Activated CD4-positive, alpha-beta T cell treated with anti-CD3 and anti-CD28 coated beads, Interleukin-2, Interleukin-4, amounts not matched to agents 100 ng/mL and 50 ng/mL, durations not matched to agents 16 hours and 8 hours (primary cell): ENCODE measurements at places on chromosomes 13 and 19.

DNA sequence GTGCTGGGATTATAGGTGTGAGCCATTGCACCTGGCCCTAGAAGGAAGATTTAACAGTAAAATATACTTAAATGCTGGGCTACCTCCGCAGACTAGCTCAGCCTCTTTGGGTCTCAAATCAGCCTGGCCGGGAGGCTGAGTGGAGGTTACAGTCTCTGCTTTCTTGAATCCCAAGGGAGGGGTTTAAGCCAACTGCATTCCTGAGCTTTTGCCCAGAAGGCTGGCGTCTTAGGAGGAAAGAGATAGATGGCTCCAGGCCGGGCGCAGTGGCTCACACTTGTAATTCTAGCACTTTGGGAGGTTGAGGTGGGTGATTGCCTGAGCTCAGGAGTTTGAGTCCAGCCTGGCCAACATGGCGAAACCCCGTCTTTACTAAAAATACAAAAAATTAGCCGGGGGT, 623 bp upstream of the C5AR1 start:
- DNase-seq = no peak

DNA sequence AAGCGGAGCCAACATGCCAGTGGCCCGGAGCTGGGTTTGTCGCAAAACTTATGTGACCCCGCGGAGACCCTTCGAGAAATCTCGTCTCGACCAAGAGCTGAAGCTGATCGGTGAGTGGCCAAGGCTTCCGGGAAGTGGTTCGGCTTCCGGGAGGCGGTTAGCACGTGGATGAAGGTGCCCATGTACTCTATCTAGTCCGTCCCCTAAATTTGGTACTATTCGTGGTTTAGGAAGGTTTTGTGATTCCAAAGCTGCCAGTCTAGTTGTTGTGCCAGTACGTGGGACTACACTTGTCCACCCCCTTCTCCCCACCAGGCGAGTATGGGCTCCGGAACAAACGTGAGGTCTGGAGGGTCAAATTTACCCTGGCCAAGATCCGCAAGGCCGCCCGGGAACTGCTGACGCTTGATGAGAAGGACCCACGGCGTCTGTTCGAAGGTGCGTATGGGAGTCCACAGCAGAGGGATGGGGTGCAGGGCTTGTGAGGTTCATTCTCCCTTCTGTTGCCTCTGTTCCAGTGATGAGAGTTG, 579 bp downstream of the RPS9 start:
- DNase-seq = no peak

- no peak for DNase-seq
Measured at GRCh38 chr13:30743319-30744055, 8.1 kb downstream of the ALOX5AP start.

DNA sequence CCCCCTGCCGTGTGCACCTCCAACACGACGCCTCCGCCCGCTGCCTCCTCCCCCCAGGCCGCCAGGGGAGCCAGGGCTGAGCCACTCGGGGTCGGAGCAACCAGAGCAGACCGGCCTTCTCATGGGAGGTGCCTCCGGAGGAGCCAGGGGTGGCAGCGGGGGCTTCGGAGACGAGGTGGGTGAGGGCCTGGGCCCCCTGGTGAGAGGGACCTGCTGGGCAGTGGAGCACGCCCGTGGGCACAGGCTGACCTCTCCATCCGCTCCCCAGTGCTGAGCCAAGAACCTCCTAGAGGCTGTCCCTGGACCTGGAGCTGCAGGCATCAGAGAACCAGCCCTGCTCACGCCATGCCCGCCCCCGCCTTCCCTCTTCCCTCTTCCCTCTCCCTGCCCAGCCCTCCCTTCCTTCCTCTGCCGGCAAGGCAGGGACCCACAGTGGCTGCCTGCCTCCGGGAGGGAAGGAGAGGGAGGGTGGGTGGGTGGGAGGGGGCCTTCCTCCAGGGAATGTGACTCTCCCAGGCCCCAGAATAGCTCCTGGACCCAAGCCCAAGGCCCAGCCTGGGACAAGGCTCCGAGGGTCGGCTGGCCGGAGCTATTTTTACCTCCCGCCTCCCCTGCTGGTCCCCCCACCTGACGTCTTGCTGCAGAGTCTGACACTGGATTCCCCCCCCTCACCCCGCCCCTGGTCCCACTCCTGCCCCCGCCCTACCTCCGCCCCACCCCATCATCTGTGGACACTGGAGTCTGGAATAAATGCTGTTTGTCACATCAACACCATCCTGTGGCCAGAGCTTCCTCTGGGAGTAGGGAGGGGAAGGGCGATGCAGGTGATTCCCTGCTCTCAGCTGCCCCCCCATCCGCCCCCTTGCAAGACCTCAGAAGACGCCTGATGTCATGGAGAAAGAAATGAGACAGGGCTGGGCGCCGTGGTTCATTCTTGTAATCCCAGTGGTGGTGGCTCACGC, 12.0 kb downstream of the BCAM start:
- DNase-seq = no peak

DNA sequence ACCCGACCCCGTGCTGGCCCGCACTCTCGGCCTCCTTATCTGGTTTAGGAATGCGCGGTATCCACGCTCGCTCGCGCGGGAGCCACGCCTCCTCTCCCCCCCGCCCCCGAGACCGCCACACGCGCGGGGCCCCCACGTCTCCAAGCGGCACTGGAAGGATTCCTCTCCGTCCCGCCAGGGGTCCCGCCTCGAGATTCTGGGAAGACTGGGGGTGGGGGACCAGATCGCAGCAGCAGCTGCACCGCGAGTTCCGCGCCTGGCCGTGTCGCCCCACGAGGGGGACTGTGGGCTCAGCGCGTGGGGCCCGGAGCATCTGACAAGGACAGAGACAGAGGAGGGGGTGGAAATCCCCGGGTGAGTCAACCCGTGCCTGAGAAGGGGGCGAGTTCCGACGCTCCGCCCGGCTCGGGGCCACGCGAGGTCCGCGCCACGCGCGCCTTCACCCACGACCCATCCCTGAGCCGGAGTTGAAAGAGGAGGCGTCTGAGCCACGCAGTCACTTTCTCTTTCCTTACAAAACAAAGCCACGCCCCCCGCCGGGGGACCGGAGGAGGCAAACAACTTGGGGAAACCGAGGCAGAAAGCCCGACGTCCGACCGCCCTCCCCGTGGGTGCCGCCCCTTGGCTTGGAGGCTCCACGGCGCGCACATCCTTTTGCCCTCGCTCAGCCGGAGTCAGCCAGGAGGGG, 814 bp downstream of the S1PR2 start:
- peak; percentile 19 for DNase-seq

- DNase-seq = peak; percentile 37
Measured at GRCh38 chr19:17327654-17328516, 6.8 kb downstream of the ANO8 start.

GRCh38 chr19:55088543-55089341, 13.1 kb downstream of the EPS8L1 start:
- DNase-seq = peak; percentile 77

- no peak for DNase-seq
Measured at GRCh38 chr13:101408154-101408553, 8.2 kb downstream of the NALCN start.

- no peak for DNase-seq
Measured at GRCh38 chr13:98141509-98142379, 1.1 kb upstream of the FARP1 start.

DNA sequence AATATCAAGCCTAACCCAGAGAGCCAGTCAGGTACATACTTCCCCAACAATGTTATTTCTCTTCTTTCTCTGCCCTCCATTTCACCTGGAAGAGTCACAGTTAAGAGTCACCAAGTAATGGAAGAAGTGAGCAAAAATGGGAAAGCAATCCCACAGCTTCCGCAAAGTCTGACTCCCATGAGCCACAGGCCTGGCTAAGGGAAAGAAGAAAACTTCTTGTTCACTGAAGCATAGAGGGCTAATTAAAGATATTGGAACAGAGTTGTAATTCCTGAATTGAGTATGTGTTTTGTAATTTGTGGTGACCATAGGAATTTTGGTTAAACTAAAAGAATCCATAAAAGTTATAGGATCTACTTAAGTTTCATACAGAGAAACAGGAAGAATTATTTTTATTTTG, 830.9 kb upstream of the PCDH20 start:
- no peak for DNase-seq

DNA sequence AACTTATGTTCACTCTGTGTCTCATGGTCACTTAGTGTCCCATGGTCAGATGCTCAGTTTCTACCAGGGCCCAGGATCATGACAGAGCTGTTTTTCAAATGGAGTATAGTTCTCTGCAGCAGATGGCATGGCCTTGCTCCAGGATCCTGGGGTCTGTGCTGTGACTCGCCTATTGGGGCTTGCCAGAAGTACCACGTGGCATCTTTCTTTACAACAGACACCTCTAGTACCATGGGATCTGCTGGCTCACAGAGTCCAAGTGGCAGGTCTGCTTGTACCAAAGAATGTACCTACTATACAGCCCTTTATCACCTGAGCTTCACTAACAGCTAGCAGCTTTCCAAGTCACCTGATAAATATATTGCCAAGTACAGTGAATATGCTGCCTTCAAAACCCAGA, 6.0 kb upstream of the RNF6 start:
- DNase-seq = no peak

DNA sequence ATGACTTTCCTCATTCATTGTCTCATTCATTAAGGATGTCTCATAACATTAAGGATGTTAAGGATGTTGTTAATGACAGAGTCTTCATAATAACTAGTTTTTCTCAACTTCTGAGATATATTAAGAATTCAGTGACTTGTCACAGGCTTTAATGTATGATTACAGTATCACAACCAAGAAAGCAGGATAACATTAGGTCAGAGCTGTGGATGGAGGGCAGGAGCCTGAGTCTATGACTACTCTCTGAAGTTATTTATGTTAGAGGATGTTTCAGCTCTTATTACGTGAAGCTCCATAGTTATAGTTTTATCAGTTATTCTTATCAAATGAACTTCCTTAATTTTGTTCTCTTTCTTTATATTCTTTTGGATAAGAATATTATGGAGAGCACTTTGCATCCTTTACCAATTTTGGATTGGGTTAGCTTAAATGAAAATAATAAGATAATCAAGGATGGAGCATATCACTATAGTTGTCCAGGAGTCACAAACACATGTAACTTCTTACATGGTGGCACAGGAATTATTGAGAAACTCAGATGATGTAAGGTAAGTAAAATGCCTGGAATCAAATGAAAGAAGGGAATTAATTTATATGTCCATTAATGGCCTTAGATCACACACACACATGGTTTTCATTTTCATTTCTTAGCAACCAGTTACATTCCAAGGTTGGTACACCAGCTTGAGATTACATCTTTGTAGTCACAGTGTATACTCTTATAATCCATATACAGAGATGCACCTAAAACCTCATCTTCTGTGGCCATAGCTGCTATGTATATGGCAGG, 57.0 kb downstream of the SLC10A2 start:
- no peak for DNase-seq

GRCh38 chr19:2454199-2454961, 2.4 kb downstream of the LMNB2 start:
- no peak for DNase-seq

GRCh38 chr19:5016268-5016667, 47.4 kb downstream of the KDM4B start:
- DNase-seq = no peak

GRCh38 chr13:36352350-36352749, 6.2 kb upstream of the SPART start:
- no peak for DNase-seq

DNA sequence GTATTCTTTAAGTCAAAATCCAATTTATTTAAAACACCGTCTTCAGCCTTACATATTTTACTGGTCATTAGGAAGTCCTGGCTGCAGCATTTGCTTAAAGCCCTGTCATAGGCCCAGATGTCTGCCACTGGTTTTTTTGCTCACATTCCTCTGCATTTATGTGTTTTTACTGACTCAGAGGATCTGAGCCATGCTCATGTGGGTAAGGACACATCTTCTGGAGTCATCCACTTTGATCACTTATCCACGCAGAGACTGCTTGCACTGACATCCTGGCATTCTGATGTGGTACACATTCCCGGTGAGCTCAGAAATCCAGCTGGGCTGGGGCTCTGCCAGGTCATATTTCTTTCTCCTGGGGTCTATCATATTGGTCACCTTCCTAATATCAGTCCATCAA, 531.7 kb upstream of the ARGLU1 start:
- DNase-seq = no peak

DNA sequence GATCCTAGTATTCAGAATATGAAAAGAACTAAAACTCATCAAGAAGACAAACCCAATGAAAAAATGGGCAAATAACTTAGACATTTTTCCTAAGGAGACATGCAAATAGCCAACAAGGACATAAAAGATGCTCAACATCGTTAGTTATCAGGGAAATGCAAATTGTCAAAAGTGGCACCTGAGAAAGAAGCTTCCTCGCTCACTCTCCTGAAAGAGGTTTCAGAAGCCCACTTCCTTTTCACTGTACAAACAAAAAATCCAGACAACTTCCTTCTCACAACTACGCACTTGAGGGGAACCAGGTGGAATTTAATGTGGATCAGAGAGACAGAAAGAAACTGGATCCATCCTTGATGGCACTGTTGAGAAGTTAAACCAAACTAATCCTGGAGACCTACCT, 41.5 kb downstream of the KLF12 start:
- no peak for DNase-seq

- peak; percentile 53 for DNase-seq
Measured at GRCh38 chr13:51714663-51715168, 89.2 kb downstream of the DHRS12 start.

DNA sequence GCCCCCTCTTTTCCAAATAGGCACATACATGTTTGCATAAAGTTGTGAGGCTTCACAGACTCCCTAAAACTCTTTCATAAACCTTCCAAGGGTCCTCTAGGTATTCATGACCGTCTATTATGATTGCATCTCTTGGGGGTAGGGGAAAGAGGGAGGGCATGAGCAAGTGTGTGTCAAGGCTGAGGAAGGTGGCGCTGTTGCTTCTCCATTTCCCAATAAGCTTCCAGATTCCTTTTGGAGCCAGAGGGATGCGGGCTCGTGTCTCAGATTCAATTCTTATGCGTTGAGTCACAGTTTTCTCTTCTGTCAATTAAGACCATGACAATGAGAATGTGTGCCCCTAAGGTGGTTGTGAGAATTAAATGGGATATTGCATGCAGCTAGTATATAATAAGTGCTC, 51.0 kb upstream of the CYP2A7 start:
- DNase-seq = no peak

GRCh38 chr19:16524991-16525734, 17.1 kb downstream of the CHERP start:
- DNase-seq = no peak

- peak; percentile 19 for DNase-seq
Measured at GRCh38 chr19:38478273-38478971, 44.9 kb downstream of the RYR1 start.

DNA sequence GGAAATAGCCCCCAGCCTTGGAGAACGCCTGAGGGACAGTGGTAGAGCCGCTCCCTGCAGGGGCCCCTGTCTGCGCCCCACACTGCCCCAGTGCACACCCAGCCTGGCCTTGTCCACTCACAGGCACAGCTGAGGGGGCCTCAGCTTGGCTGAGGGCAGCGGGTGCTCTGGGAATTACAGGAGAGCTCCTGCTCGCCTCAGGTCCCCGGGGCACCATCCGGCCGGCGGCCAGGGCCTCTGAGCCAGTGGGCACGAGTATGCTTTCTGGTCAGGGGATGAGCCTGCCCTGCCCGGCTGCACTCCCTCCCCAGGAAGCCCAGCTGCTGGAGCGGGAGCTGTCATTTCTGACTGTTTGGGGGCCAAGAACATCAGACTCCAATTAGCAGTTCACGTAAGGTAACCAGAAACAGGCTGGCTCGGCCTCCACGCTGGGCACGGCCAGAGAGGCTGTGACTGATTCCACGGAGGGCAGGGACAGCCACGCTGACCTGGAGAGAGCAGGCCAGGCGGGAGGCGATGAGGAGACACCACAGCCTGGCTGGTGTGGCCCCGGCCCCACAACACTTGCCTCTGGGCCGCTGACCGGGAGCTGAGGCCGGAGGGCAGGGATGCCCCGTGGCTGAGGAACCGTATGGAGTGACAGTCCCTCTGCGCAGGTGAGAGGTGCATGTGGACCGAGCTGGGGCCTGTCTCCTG, 15.4 kb downstream of the CEBPG start:
- no peak for DNase-seq
